ENCODE measurements at places on chromosomes 16 and 17.

- DNase-seq = no peak
These were observed 9.3 kb downstream of the SMCR8 start for GRCh38 chr17:18324140-18325050.

GRCh38 chr16:49547448-49547847, 173.8 kb downstream of the C16orf78 start:
- no peak for DNase-seq

- DNase-seq = no peak
These were observed 6.2 kb downstream of the VAT1L start for GRCh38 chr16:77794586-77794985.

DNA sequence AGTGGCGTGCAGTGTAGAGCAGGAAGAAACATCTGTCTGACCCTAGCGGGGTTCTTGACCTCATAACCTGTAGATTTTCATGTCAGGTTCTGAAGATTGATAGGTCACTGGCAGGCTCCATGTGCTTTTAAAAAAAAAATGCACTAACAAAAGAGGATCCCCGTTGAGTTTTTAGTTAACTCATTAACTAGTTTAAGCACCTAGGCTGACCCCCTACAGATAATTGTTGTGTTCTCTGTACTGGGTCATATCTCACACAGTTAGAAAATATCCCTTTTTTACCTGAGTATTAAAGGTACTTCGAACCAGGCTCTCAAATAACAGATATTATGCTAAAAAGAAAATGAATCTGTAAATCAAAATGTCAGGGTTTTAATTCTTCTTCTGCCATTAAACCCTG, 676.6 kb downstream of the CDH11 start:
- no peak for DNase-seq

DNA sequence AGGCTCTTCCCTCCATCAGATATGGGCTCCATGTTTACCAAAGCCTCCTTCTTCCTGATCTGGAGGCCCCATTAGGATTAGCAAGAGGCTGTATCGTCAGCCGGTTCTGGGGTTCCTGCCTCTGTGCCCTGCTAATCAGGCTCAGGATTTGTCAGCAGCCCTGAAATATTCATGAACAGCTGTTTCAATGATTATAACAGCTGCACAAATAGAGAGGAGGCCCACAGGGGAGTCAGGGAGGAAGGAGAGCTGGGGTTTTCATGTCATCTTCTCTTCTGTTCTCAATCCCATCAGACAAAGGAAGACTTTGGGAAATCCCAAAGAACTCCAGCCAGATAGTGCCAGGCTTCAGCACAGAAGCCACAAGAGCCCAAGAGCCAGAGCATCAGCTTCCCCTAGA, 72.3 kb upstream of the MMP2 start:
- no peak for DNase-seq

DNA sequence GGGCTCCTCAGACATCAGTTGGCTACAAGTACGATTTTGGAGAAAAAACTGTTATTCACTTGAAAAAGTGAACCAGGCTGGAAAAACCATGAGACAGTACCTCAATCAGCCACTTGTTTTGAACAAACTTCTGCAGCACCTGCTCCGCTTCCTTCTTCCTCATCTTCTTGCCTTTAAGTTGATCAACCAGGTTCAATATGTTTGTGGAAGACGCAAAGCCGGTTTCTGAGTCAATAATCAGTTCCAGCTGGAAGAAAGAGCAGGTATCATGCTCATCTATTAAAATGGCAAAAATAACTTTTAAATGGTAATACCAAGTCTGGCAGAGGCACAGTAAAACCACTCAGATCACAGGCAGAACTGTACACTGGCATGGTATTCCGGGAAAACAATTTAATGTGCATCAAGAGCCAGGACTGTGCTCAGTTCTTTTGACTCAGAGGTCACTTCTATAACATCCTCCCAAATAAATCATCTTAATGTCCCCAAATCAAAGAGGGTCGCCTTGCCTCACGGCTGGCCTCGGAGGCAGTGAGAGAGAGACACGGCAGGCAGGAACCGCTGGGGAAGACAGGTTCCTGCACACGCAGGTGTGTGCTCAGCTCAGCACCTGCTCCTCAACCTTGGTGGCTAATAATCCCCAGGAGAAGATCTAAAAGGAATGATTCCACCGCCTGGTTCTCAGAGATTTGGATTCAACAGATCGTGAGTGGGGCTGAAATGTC, 29.7 kb downstream of the KDM8 start:
- DNase-seq = no peak

DNA sequence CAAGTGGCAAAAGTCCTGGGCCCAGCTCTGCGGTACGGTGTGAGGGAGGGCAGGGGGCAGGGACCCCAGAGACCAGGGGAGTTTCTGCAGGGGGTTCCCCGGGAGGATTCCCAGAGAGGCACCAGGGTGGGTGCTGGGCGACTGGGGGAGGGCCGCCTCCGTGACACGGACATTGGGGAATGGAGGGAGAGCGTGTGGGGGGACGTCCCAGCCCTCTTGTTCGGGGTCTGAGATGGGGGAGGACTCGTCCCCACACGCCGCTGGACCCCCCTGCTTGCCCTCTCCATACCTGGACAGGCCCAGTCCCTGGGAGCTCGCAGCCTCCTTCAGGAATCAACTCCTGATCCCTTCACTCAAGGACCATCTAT, 26.3 kb upstream of the C1QTNF8 start:
- no peak for DNase-seq

DNA sequence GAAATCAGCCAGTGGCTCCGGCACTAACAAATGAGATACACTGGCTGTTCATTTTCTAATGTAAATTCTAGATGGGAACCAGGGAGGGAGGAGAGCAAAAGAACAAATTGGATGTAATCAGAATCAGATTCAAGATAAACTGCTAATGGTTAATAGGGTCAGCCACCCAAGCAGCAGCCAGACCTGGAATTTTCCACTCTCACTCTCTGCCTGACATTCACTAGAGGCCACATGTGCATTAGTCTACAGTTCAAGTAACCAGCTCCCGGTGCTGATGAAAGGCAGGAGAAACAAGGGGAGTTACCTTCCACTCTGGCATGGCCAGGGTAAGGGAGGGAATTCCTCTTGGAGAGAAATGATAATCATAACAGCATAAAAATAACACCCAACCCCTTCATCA, 597.7 kb downstream of the TOX3 start:
- DNase-seq = no peak

DNA sequence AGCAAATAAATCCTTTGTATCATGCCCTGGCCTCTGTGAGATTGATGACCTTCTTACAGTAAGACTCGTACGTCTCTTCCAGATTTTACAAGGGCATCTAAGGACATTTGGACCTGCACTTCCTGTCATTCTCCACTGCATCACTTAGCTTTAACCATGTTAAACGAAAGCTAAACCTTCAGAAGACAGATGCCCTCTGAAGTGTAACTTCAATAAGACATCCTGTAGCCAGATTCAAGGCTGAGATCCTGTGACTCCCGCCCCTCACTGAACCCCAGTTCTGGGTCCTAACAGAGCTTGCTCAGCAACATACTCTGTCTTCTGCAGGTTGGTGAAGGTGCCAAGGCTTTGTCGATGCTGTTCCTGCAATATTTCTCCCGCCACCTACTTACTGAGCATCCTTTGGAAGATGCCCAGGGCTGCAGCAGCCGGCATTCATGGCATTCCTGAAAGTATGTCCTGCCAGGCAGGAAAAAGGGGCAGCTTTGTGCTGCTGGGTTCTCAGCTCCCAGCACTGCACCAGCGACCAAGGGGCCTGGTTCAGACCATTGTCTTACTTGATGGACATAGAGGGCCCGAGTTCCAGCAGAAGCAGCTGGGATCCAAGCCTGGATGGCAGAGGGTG, 131.1 kb downstream of the AXIN2 start:
- no peak for DNase-seq

GRCh38 chr17:66812571-66812970, 22.3 kb upstream of the CACNG5 start:
- no peak for DNase-seq

DNA sequence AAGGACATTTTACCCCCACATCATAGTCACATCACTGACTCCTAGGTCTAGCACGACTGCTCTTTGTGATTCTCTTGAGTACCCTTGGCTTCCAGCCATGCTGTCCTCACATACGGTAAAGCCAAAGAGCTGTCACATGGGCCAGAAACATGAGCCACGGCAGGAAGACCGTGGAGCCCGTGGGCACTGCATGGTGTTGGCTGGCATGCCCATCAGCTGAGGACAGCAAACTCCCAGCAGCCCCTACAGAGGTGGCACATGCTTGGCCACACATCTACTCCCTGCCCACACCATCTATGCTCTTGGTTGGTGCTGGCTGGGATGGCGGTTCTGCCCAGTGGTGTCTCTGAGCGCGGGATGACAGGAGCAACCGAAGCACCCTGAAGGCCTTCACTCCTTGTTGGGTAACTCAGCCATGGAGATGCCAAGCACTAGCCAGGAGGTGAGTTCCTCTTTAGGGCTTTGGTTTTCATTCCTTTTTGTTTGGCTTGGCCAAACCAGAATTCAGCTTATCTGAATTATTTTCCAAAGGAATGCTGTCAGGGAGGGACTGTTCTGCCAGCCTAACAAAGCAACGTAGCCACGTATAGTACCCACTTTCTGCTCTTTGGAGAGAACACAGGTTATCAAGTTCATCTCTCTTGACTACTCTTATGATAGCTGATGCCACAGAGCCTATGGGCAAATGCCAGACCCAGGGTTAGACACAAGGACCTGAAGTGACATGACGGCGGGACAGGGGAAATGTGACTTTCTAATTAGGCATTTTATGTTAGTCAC, 10.0 kb downstream of the TNFAIP1 start:
- no peak for DNase-seq

- DNase-seq = no peak
These were observed 55.6 kb upstream of the MAP3K14 start for GRCh38 chr17:45372325-45372869.

DNA sequence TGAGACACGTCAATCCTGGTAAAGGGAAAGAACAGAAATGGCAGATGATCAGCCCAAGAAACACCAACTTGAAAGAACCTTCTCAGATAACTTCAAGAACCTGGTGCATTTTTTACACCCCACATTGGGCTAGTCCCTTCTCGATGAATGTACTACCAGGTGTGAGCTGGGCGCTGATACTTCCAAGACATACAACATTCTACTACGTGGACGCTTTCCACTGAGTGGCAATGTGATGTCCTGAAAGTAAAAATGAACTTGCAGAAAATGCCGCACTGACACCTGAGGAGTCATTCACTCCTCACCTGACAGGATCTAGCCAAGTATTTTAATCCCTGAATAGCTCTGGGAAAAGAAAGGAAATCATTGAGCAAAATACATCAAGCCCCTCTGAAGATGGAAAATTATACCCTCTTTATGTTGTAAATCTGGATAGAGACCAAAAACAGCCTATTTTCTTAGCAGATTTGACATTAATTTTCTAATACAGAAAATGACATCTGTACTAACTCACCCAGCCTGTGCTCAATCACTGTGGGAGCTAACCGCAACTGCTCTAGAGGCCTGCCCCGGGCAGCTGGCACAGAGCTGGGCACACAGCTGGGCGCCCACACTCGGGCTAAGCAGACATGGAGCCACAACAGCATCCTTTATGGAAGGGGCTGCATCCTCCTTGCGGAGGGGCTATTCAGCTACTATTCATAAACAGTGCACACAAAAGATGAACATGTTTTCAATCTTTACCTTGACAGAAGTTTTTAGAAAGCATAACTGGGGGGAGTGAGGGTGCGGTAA, 16.2 kb downstream of the SNN start:
- no peak for DNase-seq

DNA sequence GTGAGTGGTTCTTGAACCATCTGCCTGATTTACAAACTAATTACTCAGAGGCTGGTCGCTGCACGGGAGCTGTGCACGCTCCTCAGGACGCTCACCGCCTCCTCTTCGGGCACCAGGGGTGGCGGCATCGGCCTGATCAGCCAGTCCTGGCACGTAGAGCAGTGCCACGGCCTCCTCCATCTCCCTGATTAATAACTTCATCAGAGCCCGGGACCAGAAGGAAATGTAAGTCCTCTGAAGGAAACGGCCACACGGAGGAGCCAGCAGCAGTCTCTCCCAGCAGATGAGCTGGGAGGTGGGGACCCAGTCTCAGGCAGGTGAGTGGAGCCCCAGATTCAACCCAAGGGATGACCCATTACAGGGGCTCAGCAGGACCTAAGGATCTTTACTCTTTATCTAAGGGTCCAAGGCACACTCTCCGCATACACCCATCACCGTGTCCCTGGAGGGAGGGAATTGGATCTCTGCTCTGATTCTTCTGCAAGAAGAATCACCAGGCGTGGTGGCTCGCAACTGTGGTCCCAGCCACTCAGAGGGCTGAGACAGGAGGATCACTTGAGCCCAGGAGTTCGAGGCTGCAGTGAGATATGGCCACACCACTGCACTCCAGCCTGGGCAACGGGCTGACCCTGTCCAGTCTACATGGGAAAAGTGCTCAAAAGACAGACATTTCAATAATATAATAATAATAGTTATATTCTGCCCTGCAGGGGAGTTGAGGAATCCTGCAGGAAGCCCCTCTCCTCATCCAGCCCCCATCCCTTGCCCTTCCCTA, 366.5 kb downstream of the SEC14L1 start:
- no peak for DNase-seq

- peak; percentile 72 for DNase-seq
These were observed 18.2 kb downstream of the MPP3 start for GRCh38 chr17:43814714-43815113.

DNA sequence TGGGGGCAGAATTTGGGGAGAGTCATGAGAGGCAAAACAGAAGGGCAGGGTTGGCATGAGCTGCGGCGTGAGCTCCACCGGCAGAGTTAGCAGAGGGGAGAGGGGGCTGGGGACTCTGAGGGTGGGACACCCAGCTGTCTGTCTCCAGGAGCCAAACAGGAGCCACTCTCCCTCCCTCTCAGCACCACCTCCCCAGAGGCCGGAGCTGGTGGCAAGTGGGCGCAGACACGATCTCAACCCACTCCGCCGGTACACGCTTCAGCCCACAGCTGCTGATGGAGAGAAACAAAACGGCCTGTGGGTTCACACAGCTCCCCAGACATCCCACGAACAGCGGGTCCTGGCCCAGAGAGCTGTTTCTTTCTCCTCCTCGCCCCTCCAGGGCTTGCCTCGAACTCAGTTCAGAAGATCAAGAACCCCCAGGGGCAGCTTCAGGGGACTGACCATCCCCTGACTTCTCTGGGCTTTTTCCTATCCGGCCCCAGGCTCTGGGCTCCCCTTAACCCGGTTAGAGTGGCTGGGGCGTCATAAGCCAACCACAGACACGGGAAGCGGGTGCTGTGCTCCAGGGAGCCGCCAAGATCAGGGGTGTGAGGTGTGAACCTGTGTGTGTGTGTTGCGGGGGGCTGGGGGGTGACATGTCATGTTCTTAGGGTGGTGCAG, 7.6 kb downstream of the RHBDF2 start:
- no peak for DNase-seq

DNA sequence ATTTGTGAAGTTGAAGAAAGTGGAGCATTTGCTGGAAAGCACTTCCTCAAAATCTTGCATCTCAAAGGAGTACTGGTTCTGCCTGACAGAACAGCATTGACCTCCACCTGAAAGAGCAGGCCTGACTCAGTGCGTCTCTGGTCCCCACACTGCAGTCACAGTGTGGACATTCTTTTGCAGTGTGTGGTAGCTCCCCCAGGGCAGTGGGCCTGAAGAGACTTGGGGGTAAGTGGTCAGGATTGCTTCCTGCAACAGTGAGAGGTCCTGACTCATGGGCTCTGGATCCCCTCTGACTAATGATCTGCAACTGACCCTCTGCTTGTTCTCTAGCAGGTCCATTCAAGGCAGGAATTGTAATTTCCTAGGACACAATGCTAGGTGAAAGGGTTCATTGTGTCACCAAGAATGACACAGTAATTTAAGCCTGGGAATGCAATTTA, 204.9 kb upstream of the KCNJ16 start:
- no peak for DNase-seq

Data from inflammatory macrophage treated with lipopolysaccharide for 1 hour (primary cell).